Mesenchymal stem cell (in vitro differentiated cells and primary cell): ENCODE measurements at places on chromosomes 1 and 21.
A peak's percentile ranks its signal among the peaks of the same experiment; 100 is the strongest.

DNA sequence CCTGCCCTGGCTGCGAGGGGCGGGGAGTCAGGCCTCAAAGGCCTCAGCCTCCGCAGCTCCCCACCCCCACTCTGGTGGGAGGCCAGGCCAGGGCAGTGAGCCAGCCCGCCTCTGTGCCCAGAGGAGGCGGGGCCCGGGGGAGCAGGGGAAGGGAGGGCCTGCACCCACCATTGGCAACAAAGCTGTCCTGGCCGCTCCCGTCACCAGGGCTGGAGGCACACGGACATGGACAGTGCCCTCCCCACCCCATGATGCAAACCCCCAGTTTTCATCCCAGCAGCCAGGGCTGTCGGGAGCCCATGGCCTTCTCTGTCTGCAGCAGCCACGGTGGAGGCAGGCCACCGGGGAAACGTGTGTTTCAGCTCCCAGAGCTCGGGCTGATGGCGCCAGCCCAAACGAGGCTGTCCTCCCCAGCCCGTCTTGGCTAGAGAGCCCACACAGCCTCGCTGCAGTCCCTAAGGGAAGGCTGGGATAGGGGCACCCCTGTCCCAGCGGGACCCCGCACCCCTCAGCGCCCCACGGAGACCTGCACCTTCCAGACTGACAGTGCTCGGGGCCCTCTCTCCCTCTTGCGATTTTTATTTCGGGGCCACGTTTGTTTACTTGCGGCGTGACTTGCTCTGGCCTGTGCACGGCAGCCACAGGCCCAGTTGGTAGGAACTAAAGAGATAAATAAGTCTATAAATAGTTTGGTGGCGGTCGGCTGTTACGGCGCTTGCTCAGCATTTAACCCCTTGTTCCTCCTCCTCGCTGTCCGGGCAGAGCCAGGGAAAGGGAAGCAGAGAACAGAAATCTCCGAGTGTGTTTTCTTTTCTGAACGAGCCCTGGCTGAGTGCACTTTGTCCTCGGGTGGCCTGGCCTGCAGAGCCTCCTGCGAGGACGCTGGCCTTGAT is 101.8 kb downstream of the PRDM16 start:
- DNase-seq = peak; percentile 43

- DNase-seq = peak; percentile 48
Observed at GRCh38 chr21:38999161-38999560, 184.1 kb downstream of the PSMG1 start.

DNA sequence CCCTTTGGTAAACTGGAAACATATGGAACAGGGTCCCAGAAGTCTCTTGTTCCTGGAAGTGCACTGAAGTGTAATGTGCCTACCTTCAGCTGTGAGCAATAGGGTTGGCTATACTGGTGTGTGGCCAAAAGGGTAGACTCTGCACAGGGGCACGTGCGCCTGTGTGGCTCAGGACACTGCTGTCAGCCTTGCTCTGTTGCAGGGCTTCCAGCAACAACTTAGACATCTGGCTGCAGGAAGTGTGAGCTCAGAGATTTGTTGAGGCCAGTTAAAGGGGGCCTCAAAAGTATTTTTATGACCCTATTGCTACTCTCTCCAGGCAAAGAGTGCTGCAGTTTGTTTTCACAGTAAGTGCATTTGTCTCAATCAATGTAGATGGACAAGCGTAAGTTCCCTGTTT is 7.5 kb downstream of the CTPS1 start:
- DNase-seq = peak; percentile 44

GRCh38 chr1:208997726-208998312 is 585.7 kb upstream of the CAMK1G start:
- DNase-seq = peak; percentile 9

DNA sequence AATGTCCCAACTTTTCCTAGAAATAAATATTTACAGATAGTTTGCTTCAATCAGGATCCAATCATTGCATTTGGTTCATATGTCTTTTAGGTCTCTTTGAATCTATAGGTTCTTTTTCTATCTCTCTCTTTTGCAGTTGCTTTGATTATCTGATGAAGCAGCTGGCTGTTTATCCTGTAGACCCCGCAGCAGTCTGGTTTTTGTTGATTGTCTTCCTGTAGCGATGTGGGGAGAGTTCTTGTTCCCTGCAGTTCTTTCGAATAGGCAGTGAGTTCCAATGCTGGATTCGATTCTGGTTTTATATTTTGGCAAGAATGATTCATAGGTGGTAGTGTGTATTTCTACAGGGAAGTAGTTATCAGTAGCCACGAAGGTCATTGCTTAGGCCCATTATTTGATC is 7.4 kb upstream of the MIXL1 start:
- no peak for DNase-seq

- DNase-seq = no peak
Observed at GRCh38 chr1:242146652-242147051, 147.8 kb upstream of the MAP1LC3C start.

GRCh38 chr1:38444770-38445442 is 398.3 kb upstream of the POU3F1 start:
- DNase-seq = no peak

DNA sequence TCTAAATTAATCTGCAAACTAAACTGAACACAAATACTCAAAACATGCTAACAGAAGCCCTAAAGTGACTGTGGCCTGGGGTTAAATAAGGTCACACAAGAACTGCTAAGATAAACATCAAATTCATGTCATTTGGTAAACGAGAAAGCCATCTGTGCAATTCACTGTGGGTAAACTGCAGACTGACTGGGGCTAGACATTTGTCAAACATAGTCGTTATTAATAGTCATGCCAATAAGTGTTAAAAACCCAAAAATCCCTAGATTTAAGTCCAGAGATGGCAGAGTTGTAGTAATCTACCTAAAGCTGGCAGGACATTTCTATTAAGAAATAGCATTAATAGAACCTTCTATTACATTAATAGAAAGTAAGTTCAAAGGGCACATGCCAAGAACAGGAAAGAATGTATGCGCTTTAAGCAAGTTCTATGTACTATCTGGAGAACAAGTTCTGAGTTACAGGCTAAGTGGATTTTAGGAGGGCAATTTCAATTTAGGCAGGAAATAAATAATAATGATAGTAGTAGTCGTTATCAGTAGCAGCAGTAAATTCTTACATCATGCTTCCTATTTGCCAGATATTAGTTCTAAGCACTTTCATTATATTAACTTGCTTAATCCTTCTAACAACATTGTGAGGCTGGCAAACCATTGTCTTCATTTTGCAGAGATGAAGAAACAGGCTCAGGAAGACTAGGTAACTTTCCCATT is 8.6 kb downstream of the EDEM3 start:
- DNase-seq = peak; percentile 49

- DNase-seq = no peak
Observed at GRCh38 chr1:9454494-9455066, 84.7 kb upstream of the SLC25A33 start.

- DNase-seq = no peak
Observed at GRCh38 chr1:177902266-177902665, 67.6 kb downstream of the SEC16B start.

- no peak for DNase-seq
Observed at GRCh38 chr1:228332797-228333738, 73.6 kb downstream of the TRIM11 start.

DNA sequence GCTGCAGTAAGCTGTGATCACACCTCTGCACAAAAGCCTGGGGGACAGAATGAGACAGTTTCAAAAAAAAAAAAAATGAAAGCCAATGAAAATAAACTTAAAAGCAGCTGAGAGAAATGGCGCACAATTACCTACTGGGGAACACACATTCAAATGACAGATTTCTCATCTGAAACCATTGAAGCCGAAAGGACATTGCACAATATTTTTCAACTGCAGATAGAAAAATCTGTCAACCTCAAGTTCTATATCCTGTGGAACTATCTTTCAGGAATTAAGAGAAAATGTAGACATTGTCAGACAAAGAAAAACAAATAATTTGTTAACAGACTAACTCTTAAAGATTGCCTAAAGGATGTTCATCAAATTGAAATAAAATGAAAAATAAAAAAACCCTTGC is 442.8 kb downstream of the MATN1 start:
- no peak for DNase-seq

GRCh38 chr1:156877433-156878170 is 15.9 kb upstream of the PEAR1 start:
- no peak for DNase-seq

- DNase-seq = peak; percentile 24
Observed at GRCh38 chr1:117275055-117275454, 64.3 kb upstream of the VTCN1 start.

DNA sequence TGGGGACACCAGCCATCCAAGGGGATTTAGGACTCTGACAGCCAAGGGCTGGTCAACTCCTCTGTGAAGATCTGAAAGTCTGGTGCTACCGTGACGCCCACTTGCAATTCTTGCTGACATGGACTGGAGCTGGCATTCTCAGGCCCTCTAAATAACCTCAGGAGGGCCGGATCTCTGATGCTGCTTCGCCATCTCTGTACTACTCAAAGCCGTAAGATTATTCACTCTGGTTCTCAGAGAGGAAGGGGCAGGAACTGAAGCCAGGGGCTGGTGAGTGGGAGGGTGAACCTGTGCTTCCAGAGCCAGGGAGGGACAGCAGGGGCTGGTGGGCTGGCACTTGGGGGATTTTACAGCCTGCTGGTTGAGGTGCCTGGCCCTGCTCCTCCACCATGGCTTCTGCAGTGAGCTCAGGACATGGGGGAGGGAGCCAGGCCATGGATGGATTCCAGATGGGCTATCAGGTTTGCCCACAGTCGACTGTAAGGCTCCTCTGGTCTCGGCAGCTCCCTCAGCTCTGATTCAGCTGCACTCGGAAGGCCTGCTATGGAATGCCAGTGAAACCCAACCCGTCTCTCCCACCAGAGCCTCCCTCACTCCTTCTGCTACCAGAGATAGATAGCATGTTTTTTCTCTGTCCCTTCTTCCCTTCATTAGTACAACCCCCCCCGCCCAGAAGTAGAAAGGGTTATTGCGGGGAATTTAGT is 84.5 kb downstream of the PLXNA2 start:
- peak; percentile 76 for DNase-seq

DNA sequence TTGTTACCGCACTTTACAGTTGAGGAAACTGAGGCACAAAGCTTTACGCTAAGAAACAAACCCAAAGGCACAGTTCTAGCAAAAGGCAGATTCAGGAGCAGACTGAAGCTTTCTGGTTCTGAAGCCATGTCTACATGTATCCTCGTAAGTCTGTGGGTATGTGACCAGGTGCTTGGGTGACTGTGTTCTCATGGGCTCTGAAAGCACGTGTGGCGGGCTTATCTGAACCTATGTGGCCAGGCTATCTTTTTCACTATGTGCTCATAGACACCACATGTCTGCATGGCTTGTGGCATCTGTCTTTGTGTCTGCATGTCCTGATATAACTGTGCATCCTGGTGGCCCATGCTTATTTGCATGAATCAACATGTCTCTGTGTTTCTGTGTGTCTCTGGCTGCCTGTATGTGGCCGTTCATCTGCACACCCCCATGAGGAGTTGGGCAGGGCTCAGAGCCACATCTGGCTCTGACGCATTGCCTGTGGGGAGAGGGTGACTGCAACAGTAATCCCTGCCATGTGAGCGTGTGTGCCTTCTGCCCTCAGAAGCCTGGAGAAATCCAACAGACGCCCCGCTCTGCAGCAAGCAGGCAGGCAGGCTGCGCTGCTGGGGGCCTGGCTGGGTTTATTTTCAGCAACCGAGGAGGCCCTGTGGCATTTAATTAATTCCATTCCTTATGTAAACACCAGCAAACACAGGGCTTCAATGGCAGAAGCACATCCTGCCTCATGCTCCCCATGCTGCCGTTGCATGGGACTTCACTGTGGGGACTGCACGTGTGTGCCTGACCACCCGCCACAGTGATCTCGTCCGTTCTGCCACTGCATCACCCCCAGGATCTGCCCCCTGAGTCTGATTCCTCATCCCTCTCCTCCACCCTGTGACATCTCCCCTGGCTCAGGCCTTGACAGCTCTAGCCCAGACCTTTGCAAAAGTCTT is 115.4 kb downstream of the TRABD2B start:
- peak; percentile 38 for DNase-seq

DNA sequence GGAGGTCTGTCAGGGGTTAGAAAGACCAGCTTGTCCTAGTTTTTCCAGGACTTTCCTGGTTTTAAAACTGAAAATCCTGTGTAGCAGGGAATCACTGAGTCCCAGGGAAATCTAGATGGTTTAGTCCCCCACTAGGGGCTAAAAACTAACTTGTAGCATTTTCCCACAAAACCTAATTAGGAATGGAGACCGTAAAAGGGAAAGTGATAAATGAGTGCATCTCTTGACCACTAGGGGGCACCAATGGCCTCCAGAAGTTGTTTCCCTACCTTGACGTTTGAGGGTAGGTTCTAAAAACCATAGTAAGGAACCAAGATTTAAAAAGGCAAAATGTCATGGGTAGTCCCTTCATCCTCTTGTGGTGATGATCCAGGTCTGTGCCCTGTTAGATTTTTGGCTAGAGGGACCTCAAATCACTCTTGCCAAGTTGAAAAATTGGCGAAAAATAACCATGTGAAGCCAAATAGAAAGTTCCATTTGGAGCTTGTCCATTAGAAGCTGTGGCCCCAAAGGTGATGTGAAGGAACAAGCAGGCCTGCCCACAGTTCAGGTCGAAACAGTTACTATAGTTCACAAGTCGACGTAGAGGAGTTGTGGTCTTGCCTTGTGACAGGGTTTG is 24.5 kb downstream of the CLIC6 start:
- DNase-seq = peak; percentile 68

GRCh38 chr1:118963138-118963455 is 25.0 kb downstream of the TBX15 start:
- DNase-seq = no peak

GRCh38 chr1:110676970-110677369 is 2.2 kb upstream of the KCNA3 start:
- no peak for DNase-seq

GRCh38 chr1:27144920-27145661 is 9.8 kb downstream of the SLC9A1 start:
- peak; percentile 77 for DNase-seq

DNA sequence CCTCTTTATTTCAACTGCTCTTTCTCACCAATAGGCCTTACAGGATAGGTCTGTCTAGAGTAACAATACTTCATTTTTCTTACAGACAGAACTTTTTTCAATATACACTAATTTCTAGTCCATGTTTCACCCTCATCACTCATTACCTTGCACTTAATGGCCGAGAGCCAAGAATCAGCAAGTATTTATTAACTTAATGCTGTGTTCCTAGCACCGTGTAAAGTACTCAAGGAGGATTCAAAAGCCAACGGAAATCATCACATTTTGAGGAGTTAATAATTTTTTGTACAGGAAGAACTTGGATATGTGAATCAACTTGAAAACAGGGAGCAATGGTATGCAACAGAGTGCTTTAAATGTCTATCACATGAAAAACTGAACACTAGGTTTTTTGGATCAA is 102.0 kb downstream of the PTPN14 start:
- no peak for DNase-seq

DNA sequence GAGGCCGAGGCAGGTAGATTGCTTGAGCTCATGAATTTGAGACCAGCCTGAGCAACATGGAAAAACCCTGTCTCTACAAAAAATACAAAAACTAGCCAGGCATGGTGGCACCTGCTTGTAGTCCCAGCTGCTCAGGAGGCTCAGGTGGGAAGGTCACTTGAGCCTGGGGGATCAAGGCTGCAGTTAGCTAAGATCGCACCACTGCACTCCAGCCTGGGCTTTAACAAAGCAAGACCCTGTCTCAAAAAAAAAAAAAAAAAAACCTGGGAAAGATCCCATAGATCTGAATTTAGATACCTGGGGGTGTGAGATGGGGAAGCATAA is 32.9 kb downstream of the NIBAN1 start:
- DNase-seq = no peak
